ENCODE measurements at places on chromosomes 16 and 17. TPM values are rescaled to one million over a fixed set of nuclear protein-coding genes. Genes with fewer than 3 reads are reported as not detected.

DNA sequence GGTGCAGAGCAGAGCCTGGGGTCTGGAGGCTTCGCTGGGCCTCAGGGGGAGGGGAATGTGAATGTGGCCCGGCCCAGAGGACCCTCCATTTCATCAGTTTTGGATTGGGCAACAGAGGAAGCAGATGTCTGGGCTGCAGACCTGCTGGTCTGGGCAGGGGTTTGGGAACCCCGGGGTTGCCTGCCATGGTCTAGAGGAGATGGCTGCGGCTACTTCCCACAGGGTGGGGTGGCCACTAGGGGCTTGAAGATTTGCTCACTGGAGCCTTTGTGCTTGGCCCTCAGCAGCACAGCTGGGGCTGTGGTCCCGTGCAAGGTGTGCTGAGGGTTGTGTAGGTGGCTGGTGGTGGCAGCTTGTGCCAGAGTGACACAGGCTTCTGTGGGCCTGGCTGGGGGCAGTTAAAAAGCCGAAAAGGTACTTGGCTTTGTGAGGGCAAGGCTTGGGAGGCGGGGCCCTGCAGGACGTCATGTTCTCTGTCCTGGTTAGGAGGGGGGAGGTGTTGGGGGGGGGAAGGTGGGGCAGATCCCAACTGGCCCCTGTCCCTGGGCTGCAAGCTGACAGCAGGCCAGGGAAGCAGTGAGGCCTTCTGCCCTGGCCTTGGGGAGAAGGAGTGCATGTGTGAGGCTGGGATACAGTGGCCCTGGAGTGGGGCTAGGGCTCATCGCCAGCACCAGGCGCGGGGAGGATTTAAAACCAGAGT lies 98.0 kb downstream of the KPNA2 start:
- no peaks in the 10 kb centered on the region for H3K4me1 ChIP-seq
- H3K27me3 ChIP-seq: no peaks in the 10 kb centered on the region
- DNase-seq: peak; percentile 86
- no peak overlapping the region for H3K27ac ChIP-seq
- no peaks in the 10 kb centered on the region for H3K36me3 ChIP-seq
- H3K4me3 ChIP-seq: no peak overlapping the region

DNA sequence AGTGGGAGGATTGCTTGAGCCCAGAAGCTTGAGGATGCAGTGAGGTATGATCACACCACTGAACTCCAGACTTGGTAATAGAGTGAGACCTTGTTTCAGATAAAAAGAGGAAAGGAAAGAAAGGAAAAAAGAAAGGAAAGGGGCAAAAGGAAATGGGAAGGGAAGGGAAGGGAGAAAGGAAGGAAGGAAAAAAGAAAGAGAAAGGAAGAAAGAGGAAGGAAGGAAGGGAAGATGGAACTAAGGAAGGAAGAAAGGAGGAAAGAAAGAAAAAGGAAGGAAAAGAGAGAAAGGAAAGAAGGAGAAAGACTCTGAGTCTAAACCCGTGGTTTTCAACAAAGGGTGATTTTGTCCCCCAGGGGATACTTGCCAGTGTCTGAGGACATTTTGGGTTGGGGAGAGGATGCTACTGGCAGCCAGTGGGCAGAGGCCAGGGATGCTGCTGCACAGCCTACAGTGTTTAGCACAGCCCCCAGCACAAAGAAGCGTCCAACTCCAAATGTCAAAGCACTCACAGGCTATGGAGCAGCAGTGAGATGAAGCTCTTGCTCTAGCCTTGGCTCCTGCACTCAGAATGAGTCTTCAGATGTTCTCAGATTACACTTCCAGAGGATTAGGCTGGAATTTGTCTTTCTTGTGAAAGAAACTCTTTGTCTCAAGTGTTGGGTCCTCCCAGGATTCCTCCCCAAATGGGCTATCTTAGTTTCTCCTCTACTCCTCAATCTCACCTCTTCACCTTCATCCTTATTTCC lies 64.2 kb downstream of the BMERB1 start:
- peaks cover 2% of the 10 kb centered on the region for H3K4me1 ChIP-seq
- H3K36me3 ChIP-seq: no peaks in the 10 kb centered on the region
- H3K4me3 ChIP-seq: no peak overlapping the region
- no peaks in the 10 kb centered on the region for H3K27me3 ChIP-seq
- DNase-seq: no peak

- no peak overlapping the region for H3K4me3 ChIP-seq
- H3K4me1 ChIP-seq: peaks cover 3% of the 10 kb centered on the region
- no peak for DNase-seq
- no peaks in the 10 kb centered on the region for H3K36me3 ChIP-seq
- no peak overlapping the region for H3K27ac ChIP-seq
These were observed 289.8 kb downstream of the HS3ST3B1 start for GRCh38 chr17:14590459-14591250.

- no peaks in the 10 kb centered on the region for H3K27me3 ChIP-seq
- H3K4me3 ChIP-seq: no peak overlapping the region
- no peaks in the 10 kb centered on the region for H3K36me3 ChIP-seq
These were observed 338.0 kb downstream of the SLC39A11 start for GRCh38 chr17:72754513-72754912.

- H3K4me3 ChIP-seq: no peak overlapping the region
- no peaks in the 10 kb centered on the region for H3K27me3 ChIP-seq
- H3K36me3 ChIP-seq: no peaks in the 10 kb centered on the region
These were observed 21.1 kb downstream of the RAB40B start for GRCh38 chr17:82677353-82677925.

- DNase-seq: peak; percentile 48
- no peak overlapping the region for H3K27ac ChIP-seq
- no peaks in the 10 kb centered on the region for H3K4me1 ChIP-seq
- no peaks in the 10 kb centered on the region for H3K27me3 ChIP-seq
These were observed 77.6 kb upstream of the MED9 start for GRCh38 chr17:17398943-17399926.

- no peaks in the 10 kb centered on the region for H3K4me1 ChIP-seq
- H3K36me3 ChIP-seq: peaks cover 15% of the 10 kb centered on the region
- no peaks in the 10 kb centered on the region for H3K27me3 ChIP-seq
- DNase-seq: no peak
- H3K27ac ChIP-seq: no peak within 1 kb of the TSS
- no peak within 1 kb of the TSS for H3K4me3 ChIP-seq
These were observed at the start of gene EVI2A for GRCh38 chr17:31321481-31321880. Gene EVI2A, minus strand, starts transcription at chr17:31321622. Its CDS starts 2,609 bp downstream, at chr17:31319013.

DNA sequence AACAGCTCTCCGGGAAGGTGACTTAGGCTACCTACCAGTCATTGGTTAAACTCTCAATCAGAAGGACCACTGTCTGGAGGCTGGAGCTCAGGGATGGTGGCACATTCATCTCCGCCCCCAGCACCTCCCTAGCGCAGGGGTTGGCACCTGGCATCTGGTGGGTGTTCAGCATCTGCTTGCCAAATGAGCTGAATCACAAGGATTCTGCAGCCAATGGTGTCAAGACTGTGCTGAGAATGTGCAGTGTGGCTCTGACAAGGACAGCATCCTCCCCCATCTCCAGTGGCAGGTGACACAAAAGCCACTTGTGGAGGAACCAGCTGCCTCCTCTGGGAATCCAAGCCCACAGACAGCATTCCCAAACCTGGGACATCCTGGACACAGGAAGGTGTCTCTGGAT lies 35.2 kb downstream of the PLXDC1 start:
- DNase-seq: no peak
- H3K36me3 ChIP-seq: no peaks in the 10 kb centered on the region
- no peak overlapping the region for H3K4me3 ChIP-seq
- no peaks in the 10 kb centered on the region for H3K27me3 ChIP-seq
- no peaks in the 10 kb centered on the region for H3K4me1 ChIP-seq

- H3K4me1 ChIP-seq: no peaks in the 10 kb centered on the region
- H3K36me3 ChIP-seq: no peaks in the 10 kb centered on the region
- H3K4me3 ChIP-seq: no peak overlapping the region
- DNase-seq: no peak
- H3K27ac ChIP-seq: no peak overlapping the region
These were observed 9.4 kb upstream of the CEP20 start for GRCh38 chr16:15897834-15898254.

Gene NTN1
- total RNA-seq: 40.0 TPM

Gene TM4SF5
- not detected for total RNA-seq

Gene KRT12
- total RNA-seq: not detected

Gene SGCA
- total RNA-seq: 2.9 TPM

Gene KRTAP4-8
- total RNA-seq: not detected
